ENCODE measurements at places on chromosomes 3 and 15. TPM values are rescaled to one million over a fixed set of nuclear protein-coding genes. Genes with fewer than 3 reads are reported as not detected.

The CCDC39 gene
- polyA plus RNA-seq = 2.8 TPM

The TMEM212 gene
- not detected for polyA plus RNA-seq

The IMPG2 gene
- polyA plus RNA-seq = 0.05 TPM

The RTP3 gene
- not detected for polyA plus RNA-seq

The CEMIP gene
- polyA plus RNA-seq = 2.6 TPM

Data from Purkinje cell (primary cell).